ENCODE measurements at places on chromosomes 16 and 17.
A peak's percentile ranks its signal among the peaks of the same experiment; 100 is the strongest.

DNA sequence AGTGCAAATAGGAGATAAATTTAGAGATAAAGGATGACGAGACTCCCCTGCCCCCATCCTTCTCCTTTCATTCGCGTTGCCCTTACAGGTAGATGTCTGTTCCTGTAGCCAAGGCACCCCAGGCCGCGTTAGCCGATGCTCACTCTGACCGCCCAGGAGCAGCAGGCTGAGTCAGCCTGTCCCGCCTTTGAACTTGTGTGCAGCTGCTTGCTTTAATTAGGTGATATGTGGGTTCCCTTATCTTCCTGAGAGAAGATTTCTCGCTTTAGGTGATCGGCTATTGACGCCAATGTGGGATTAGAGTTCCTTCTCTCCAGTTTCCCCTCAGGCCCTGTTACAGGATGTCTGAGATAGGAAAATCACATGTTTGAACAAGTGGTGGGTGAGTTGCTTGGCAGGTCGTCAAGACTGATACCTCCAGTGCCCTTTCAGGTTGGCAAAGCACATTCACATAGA, 119.5 kb downstream of the MSI2 start:
- no peak for DNase-seq

DNA sequence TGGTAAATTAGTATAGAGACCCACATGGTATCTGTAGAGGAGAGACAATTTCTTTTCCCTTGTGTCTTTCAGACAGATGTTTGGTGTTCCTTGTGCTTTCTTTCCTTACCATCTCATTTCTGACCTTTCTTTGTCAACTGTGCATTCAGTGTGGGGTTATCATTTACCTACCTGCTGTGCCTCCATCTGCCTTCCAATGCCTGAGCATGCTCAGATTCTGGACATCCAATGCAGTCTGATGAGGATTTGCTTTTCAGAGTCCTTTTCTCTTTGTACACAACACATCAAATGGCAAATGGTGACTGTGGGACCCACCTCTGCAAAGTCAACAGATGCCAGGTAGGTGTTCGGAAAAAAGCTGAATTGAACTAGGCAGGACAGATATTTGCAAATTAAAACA, 364.8 kb downstream of the CA10 start:
- no peak for DNase-seq

GRCh38 chr16:1870365-1871082, 1.4 kb downstream of the MEIOB start:
- no peak for DNase-seq

DNA sequence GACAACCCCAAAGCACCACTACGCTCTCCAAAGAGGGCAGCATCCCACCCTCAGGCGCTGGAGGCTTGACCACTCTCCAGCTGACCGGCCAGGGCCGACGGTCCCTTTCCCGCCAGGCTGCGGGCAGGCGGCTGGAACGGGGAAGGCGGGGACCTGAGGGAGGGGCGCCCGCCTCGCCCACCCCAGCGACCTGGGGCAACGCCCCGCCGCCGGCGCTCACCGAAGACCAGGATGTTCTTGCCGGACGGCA, 431 bp downstream of the DYNC1LI2 start:
- DNase-seq = no peak

DNA sequence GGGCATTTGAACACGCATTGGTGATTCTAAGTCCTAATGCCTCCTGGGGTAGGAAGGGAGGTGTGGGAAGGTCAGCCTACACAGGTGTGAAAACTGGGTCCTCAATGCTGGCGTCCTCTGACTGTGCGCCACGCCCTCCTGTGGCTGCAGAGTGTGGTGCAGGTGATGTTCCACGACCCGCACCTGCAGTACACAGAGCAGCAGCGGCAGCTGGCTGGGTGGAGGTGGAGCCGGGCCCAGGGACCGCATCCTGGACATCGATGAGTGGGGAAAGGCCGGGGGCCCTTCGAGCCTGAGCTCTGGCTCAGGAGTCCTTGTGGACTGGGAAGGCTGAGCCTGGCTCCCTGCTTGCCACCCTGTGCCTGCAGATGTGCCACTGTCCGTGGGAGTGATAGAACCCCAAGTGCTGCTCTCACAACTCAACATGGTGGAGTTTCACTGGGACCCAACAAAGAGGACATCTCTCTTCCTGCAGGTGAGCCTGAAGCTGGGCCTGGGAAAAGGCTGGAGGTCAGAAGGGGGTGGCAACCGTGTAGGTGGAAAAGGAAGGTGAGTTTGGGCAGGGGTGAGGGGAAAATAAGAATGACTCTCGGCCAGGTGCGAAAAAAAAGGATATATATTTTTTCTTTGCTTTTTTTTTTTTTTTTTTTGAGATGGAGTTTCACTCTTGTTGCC, 14.0 kb upstream of the STAC2 start:
- peak; percentile 32 for DNase-seq

DNA sequence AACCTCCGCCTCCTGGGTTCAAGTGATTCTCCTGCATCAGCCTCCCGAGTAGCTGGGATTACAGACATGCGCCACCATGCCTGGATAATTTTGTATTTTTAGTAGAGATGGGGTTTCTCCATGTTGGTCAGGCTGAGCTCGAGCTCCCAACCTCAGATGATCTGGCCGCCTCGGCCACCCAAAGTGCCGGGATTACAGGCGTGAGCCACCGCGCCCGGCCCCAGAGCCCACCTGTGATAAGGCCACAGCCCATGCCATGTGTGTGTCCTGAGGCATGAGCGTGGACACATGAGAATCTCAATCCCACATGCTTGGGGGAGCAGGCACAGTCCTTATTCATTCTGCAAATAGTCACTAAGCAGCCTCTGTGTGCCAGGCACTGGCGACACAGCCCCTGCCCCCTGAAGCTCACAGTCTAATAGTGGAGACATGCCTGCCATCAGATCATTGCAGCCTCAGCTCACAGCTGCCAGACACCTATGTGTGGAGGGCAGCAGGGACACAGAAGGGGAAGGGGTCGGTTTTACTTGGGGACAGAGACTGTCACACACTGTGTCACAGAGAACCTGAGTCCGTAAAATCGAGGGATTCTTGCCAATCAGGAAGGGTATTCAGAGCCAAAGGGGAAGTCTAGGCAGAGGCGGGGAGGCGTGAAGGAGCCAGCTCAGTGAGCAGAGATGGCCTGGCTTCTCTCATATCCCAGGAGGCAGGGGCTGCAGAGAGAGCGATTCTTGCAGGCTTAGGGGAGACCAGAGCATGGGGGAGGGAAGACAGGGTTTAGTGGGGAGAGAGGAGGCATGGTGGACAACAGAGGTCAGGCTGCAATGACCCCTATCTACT, 9.4 kb upstream of the ABCC3 start:
- DNase-seq = no peak

- DNase-seq = peak; percentile 57
Measured at GRCh38 chr16:1828645-1829410, 1.8 kb downstream of the FAHD1 start.

DNA sequence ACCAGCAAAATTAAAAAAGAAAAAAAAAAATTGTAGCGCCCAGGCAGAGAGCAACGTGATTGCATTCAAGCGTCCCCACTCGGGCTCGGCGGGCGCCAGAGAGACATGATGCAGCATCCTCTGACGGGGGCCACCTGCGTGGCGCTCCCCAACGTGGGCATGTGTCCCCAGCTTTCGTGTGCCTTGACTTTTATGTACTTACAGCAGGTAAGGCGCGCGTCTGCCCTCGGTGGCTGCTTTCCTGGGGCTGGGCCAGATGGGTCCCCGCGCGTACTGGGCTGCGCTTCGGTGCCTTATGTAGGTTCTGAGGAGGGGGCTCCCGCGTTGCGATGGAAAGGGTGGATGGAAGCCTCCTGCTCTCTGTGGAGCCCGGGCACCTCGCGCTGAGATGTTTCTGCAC, 28.4 kb upstream of the RBFOX1 start:
- no peak for DNase-seq

DNA sequence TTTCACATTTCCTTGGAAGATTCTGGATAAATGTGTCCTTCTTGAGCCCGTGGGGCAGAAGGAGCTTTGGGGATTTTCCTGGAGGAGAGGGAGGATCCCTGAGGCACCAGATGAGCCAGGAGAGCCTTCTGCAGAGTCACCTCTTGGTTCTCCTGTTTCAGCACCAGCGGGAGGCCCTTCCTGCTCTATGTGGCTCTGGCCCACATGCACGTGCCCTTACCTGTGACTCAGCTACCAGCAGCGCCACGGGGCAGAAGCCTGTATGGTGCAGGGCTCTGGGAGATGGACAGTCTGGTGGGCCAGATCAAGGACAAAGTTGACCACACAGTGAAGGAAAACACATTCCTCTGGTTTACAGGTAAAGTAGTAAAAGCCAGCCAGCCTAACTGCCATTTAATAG, 77.1 kb downstream of the ARSG start:
- no peak for DNase-seq

GRCh38 chr17:57957886-57958285, 2.7 kb upstream of the CUEDC1 start:
- no peak for DNase-seq

- no peak for DNase-seq
Measured at GRCh38 chr17:80292521-80292971, 31.9 kb downstream of the RNF213 start.

- DNase-seq = peak; percentile 31
Measured at GRCh38 chr16:30896261-30896888, at the start of gene CTF1. Gene CTF1, plus strand, starts transcription at chr16:30896614. Its CDS starts 30 bp downstream, at chr16:30896644.

DNA sequence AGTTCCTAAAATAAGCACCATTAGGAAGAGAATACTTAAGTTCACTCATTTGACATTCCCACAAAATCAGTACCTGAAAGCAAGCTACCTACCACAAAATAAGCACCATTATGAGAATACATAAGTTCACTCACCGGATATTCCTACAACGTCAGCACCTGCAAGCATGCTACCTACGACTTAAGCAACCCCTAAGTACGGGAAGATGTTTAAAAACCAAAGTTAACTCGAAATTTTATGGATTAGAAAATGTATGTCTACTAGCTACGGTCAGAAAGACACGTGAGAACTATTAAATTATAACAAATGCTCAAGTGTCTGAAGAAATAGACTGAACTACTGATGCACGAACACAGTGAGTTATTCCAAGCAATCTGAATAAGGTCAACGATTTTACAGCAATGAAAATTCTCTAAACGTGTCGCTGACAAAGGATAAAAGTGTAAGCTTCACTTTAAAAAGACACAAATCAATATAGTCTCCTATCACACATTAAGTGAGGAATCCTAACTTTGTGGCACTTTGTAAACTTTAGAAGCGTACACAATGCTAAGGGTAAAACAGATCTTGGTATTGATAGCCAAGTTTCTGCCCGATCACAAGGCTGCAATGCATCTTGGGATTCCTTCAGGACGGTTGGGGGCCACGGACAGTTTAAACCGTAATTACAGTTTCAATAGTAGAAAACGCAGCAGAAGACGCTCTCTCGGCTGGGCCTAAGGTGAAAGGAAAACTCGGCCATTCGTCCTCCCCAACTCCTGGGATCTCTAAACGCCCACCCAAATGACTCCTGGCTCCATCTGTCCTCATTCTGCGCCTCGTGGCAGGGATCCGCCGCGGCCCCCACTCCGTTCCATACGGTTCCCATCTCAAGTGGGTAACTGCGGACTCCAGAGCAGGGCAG, 1.3 kb downstream of the GSPT1 start:
- peak; percentile 72 for DNase-seq

DNA sequence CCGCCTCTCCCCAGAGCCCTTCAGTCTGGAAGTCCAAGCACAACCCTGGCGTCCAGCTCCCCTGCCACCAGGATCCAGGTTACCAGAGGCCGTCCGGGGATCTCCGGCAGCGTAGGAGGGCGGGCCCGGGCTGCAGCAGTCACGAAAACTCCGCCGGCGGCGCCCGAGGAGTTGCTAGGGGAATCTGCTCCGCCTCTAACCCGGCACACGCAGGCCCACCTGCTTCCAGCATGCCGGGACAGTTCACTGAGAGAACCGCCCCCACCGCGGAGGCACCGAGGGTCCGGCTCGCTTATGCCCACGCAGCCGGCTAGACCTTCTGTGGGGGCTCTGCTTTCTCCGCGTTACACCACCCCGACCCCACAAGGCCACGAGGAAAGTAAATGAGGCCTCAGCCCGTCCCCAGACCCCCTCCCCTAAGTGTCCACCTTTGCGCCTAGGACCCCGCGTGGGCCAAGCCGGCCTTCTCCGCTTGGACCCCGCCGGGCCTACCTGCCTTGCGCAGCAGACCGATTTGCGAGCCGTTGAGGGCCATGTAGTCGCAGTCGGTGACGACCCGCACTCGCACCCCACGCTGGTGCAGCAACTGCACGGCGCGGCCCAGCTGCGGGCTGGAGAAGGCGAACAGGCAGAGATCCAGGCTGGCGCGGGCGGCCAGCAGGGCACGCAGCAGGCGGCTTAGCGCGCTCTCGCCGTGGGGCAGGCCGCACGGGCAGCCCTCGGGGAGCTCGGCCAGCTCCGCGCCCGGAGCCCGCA, 587 bp downstream of the PLD6 start:
- peak; percentile 69 for DNase-seq

DNA sequence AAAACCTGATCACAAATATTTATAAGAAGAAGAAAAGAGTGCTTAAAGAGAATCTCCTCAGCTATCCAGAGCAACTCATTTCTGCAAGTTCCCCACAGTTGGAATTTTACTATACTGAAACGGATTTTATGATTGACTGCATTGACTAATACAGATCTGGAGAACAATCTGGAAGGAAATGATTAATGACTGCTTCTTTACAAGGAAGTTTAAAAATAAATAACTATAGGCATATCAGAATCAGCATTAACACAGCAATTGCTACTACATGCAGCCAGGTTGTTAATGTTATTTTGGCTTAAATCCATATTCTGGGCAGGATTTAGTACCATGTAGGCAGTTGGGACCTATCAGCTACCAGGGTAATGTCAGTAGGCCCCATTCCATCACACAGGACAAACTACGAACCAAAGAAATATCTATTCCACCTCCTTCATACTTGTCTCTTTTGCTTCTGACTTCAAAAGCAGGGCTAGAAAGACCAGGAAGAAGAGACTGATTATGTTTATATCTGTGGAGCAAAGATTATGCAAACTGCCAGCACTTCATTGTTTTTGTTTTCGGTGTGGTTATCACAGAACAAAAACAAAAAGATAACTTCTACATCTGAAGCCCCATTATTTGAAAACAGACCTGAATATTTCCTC, 3.9 kb downstream of the SKAP1 start:
- DNase-seq = peak; percentile 63

DNA sequence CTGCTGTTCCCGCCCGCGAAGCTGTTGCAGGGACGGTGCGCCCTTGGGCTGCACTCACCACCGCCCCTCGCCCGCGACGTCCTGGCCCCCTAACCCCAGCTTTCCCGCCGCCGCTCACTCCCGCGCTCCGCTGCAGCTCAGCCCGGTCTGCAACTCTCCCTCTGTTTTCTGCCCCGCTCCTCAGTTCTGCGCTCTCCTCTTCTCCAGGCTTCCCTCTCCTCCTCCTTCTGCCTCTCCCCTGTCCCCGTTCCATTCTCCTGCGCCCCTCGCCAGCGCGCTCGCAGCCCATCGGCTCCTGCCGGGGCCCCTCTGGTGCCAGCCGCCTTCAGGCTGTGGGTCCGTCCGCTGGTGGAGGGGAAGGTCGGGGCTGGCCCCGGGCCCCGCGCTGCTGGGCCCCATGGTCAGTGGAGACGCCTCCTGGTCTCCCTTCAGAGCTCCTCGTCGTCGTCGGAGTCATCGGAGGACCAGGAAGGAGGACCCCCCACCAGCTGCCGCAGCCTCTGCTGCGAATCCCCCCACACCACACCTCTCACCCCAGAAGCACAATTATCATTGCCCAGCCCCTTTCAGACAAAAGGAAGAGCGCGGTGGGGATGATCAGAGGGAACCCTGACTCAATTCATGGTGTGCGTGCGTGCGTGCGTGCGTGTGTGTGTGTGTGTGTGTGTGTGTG, 223.2 kb upstream of the FOXF1 start:
- DNase-seq = no peak

Measured in hematopoietic multipotent progenitor cell treated with erythropoietin and hydrocortisone succinate and interleukin-3 and kit ligand, for 8 days (in vitro differentiated cells).